ENCODE measurements at places on chromosomes 3 and 15.

DNA sequence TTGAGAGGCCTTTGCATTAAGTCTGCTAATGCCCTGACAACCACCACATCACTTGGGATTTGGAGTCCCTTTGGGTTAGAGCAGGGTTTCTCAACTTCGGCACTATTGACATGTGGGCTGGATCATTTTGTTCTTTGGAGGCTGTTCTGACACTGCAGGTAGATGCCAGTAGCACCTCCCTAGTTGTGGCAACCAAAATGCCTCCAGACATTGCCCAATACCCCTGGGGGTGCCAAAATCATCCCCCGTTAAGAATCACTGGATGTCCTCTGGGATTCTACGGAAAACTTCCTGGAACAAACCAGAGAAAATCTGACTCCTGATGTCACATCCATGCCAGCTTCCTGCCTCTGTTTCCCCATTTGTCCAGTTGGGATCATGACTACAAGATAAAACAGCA lies 37.2 kb upstream of the BLM start:
- no peak for DNase-seq

DNA sequence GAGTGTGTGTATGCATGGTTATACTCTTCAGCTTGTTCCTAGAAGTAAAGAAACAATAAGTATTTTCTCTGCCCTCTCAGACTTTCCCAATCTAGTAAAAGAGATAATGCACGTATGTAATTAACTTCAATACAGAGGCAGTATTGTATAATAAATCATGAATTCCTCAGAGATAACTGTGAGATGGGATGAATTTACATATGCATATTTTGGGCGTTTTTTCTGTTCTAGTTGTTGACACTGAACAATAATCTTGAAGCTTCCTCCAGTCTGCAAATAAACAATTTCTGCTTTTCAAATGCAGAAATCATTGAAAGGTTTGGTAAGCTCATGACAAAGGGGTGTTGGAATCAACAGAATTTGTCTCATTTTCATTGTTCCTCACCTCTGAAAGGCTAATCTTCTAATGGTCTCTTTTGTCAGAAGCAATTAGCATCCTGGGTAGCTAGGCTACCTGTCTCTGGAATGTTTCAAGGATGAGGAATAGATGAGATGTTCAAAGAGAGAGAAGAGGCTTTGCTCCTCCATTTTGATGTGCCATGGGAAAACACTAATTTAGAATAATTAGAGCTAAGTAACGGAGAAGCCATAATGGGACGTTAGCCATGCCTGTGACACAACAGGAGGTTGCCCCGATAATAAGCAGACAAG lies 43.3 kb upstream of the SIAH2 start:
- DNase-seq, result no peak

GRCh38 chr3:171165983-171166382 lies 139.5 kb upstream of the SLC2A2 start:
- no peak for DNase-seq

- no peak for DNase-seq
Observed at GRCh38 chr15:49620199-49620598, 419 bp downstream of the FAM227B start.

DNA sequence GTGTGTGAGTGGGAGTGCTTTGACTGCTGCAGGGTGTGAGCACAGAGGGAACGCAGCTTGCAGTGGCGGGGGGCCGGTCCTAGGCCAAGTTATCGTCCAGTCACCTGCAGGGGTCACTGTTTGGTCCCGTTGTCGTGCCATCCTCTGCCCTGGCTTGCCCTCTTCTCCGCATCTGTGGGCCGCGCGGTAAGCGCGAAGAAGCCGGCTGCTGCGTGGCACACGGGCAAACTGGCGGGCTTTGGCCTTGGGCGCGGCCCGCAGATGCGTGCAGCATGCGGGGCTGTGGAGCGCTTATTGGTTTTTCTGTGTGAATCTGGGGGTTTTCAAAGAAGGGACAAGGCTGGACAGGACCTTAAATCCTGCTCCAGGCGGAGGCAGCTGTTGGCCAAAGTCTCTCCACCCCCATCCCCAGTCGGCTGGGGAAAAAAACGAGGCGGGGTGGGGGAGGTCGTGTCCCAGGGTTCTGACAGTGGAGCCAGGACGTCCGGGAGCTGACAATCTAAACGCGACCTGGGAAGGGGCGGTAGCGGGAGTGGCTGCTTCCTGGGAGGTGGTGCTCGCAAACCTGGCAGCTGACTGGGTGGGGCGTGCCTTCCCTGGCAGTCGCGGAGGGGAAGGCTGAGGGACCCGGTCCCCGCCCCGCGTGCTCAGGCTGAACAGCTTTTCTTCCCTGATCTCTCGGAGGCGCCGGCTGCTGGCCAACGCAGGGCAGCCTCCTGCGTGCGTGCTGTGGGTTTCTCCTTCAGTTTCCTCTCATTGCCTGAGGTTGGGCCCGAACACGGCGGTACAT lies 39.7 kb upstream of the VEPH1 start:
- no peak for DNase-seq

DNA sequence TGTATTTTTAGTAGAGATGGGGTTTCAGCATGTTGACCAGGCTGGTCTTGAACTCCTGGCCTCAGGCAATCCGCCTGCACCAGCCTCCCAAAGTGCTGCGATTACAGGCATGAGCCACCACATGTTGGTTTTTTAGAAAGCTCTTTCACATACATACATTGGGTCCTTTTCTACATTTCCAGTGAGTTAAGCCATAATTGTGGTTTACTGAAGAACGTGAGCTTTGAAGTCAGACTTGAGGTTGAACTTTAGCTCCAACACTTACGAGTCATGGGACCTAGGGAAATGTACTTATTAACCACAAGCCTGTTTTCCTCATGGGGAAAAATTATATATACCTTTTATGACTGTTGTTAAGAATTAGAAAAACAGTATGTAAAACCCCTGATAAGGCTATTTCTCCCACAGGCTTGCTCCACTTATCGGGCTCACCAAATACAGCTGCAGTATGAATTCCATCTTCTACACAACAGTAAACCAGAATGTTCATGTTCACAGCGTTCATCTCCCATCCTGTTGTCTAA lies 39.0 kb downstream of the GPR160 start:
- no peak for DNase-seq

DNA sequence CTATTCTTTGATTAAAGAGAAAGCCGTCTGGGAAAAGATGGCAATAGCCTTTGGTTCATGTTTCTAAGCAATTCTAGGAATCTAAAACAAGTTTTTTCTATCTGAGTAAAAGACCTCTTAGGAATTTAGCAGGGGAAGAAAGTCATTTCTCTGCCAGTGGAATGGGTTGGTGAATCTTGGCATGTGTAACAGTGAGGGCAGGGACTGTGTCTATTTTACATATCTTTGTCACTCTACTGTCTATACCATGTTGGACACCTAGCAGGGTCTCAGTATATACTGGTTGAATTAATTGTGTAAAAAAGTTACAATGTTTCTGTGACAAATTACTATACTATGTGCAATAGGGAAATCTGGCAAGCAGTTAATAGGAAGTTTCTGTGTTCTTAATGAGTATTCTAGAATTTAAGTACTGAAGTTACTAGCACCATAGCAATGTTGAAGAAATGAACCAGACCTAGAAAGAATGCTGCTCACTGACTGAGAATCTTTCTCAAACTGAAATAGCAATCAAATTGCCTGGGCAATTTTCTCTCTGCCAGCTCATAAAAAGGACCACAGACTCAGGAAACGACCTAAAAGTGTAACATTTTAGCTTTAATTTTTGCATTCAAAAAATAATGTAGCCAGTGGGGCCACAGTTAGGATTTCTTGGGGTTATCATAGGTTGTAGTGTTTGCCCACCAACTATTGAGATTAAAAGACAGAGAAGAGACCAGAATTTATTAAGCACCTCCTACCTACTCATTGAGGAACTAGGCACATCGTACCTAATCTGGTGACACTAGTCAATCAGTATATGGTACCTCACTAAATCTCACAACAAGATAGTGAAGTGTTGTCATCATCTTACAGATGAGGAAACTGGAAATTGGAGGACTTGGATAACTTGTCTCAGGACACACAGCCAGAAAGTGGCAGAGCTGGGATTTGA lies 56.2 kb upstream of the LEKR1 start:
- no peak for DNase-seq
